ENCODE measurements at places on chromosomes 11 and 22.

GRCh38 chr11:17024924-17025323 is 10.7 kb upstream of the PLEKHA7 start:
- no peak for DNase-seq

GRCh38 chr11:117428186-117428855 is 100.7 kb downstream of the CEP164 start:
- DNase-seq = no peak

- peak; percentile 53 for DNase-seq
These were observed 13.8 kb downstream of the PHLDB1 start for GRCh38 chr11:118621071-118621783.

DNA sequence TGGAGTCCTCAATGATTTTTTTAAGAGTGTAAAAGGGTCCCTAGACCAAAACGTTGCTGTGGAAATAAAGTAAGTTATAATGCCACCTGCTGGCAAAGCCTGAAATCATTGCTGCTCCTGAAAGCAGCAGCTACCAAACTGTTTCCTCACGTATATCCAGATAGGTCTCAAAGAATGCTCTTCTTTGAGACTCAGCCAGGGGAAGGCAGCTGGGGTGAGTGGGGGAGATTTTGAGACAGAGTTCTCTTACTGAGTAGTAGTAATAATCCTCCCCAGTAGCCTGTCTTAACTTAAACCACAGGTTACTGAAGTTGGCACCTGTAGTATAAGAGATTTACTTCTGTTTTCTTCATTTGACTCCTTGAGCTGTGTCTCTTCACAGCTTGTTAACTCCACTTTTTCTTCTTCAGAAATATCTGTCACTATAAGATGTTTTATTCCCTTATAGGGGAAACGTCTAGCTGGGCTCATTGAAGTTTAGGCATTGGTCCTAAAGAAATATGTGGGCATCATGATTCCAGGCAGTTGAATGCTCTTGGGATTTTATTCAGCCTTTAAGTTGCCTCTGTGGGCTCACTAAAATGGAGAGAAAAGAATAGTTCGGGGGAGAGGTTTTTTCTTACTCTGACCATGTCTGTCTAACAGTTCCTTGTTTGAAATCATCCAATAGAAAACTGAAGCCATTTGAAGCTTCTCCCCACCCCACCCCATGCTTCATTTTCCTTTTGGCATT is 77.9 kb downstream of the BTBD10 start:
- no peak for DNase-seq

- no peak for DNase-seq
These were observed 73.0 kb upstream of the PHF21B start for GRCh38 chr22:45082795-45083194.

- DNase-seq = no peak
These were observed 178.6 kb upstream of the PITPNB start for GRCh38 chr22:28097627-28098026.

- DNase-seq = no peak
These were observed 6.1 kb upstream of the B3GAT1 start for GRCh38 chr11:134417871-134418840.

- no peak for DNase-seq
These were observed 82.2 kb downstream of the SERGEF start for GRCh38 chr11:17930544-17931125.

GRCh38 chr22:39428597-39429071 is 28.2 kb upstream of the MGAT3 start:
- DNase-seq = no peak

DNA sequence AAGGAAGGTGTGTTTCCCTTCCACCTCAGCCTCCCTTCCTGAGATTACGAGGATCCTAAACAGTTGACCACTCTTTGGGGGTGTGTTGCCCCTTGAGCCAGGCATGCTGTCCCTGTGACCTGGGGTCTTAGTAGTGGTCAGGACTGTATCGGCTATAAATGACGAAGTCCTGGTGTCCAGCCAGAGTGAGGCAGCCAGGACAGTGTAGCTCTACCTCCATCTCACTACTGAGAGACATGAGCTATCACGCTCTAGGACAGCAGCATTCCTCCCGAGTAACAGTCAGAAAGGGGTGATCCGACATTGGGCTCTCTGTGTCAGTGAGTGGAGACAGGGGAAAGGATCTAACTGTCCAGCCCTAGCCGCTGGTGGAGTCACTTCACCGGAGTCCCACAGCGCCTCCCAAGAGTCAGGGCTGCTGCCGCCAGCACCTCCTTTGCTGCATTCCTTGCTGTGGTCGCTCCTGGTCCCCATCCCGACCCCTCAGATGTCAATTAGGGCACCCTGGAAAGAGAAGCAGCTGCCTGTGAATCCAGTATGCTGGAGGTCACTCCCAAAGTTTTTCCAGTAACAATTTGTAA is 3.3 kb upstream of the B3GNT6 start:
- DNase-seq = no peak

- DNase-seq = no peak
These were observed 45.0 kb downstream of the OR4C6 start for GRCh38 chr11:55707029-55707428.

DNA sequence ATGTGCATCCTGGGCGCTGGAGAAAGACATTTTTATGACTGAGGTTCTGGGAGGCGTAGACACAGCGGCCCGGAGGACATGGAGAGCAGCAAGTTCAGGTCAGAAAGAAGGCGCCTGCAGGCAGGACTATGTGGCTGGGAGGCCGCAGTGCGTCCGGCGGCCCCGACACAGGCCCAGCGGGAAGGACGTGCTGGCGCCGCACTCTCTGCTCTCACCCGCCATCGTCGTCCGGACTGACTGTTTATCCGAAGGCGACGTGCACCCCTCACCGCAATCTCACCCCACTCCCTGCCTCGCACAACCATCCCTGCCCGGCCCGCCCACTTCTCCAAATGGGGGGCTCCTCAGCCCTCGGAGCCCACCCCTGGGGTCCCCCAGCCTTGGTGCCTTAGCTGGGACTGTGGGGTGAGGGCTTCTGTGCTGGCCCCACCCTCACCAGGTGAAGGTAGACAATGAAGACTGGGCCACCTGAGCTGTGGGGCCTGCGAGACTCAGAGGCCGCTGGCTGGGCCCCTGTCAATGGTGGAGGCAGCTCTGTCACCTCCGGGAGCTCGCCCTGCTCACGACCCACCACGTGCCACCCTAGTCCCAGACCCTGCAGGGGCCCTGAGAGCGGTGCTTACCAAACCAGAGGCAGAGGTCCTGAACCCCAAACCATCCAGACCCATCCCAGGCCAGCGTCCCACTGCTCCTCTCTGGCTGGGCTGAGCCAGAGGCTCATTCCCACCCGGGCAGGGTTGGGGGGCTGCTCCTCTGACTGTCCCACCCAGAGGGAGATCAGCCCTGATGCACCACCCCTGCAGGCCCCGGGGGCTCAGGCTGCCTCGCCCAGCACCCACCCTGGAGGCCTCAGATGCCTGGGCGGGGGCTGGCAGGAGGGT is 16.2 kb upstream of the MUC5B start:
- no peak for DNase-seq

GRCh38 chr22:19961868-19962245 is 20.2 kb upstream of the TXNRD2 start:
- no peak for DNase-seq

GRCh38 chr11:61793083-61793828 is 545 bp downstream of the FEN1 start:
- DNase-seq = no peak

All from liver (tissue), 10 donors.